ENCODE measurements at places on chromosomes 5 and 9. TPM values are rescaled to one million over a fixed set of nuclear protein-coding genes. Genes with fewer than 3 reads are reported as not detected.
A peak's percentile ranks its signal among the peaks of the same experiment; 100 is the strongest.

GRCh38 chr5:167881041-167881440 is 410.4 kb upstream of the WWC1 start:
- DNase-seq = no peak

DNA sequence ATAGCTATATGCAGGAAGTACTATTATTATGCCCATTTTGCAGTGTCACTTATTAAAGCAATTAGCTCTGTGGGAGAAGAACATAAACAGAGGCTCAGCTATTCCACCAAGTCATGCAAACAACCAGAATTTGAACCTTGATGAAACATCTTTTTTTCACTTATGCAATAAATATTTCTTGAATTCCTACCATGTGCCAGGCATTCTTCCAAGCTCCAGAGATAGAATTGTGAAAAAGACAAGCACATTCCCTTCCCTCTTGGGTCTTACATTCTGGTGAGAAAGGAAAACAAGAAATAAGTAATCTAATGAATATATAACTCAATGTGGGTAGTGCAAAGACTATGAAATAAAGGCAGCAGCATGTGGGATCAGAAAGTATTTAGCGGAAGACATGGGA is 32.1 kb upstream of the ADRB2 start:
- no peak for DNase-seq

GRCh38 chr5:39076757-39077728 is 2.8 kb upstream of the RICTOR start:
- no peak for DNase-seq

- DNase-seq = no peak
Observed at GRCh38 chr9:120650352-120650751, 63.9 kb downstream of the MEGF9 start.

DNA sequence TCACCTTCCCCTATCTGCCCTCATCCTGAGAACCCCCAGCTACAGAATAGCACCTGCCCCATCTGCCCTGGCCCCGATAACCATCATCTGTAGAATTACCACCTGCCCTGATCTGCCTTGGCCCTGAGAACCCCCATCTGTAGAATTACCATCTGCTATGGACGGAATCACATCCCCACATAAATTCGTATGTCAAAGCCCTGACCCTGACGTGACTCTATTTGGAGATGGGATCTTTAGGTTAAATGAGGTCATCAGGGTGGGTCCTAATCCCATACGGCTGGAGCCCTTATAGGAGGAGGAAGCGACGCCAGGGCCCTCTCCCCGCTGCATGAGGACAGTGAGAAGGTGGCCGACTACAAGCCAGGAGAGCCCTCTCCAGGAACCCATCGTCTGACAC is 32.6 kb downstream of the SARDH start:
- no peak for DNase-seq

Gene FAM153A
- 0.75 TPM for polyA plus RNA-seq

DNA sequence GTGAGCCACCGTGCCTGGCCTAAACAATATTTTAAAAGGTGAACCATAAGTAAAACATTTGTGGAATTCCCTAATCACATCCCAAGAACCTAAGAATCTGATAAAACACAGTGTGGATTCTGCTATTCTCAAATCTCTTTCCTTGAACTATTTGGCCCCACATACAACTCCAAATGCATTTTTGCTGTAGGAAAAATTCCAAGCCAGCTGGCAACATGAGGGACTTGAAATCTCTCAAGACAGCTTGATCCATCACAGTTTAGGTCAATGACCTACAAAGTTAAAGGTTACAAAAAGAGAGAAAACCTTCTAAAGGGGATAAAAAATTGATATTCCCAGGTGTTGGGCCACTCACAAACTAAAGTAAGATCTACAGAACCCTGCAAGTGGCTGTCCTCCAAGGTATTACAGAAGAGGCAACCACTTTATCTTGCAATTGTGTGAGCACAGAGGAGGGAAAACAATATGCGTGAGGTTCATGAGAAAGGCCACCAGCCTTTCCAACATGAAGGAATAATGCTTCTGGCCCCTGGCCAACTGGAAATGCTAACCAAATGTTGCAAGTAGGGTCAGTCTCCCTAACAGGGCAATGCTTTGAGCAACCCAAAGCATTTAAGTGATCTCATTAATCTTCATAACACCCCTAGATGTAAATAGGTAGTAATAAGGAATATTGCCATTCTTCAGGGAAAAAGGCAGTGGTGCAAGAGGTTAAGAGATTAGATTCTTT is 221.4 kb downstream of the SEMA5A start:
- DNase-seq = no peak

DNA sequence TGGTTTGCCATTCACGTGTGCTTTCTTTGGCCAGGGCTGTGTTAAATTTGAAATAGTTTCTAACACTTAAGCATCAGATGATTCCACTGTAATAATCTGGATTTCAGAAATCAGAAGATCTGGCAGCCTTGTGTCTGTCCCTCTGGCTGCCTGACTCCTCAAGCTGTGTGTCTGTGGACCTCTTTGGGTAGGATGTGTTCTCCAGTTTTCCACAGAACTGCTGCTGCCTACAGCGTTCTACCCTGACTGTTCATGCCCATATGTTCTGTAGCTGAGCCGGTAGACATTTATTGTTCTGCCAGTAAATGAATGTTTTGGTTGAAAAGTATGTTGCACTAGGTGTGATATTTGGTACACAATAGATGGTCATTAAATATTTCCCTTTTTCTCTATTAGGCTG is 81.3 kb downstream of the SH3GL2 start:
- DNase-seq = no peak

- no peak for DNase-seq
Observed at GRCh38 chr5:170570476-170570875, 66.7 kb downstream of the KCNIP1 start.

Gene PCDHGC3
- polyA plus RNA-seq = 99.2 TPM

DNA sequence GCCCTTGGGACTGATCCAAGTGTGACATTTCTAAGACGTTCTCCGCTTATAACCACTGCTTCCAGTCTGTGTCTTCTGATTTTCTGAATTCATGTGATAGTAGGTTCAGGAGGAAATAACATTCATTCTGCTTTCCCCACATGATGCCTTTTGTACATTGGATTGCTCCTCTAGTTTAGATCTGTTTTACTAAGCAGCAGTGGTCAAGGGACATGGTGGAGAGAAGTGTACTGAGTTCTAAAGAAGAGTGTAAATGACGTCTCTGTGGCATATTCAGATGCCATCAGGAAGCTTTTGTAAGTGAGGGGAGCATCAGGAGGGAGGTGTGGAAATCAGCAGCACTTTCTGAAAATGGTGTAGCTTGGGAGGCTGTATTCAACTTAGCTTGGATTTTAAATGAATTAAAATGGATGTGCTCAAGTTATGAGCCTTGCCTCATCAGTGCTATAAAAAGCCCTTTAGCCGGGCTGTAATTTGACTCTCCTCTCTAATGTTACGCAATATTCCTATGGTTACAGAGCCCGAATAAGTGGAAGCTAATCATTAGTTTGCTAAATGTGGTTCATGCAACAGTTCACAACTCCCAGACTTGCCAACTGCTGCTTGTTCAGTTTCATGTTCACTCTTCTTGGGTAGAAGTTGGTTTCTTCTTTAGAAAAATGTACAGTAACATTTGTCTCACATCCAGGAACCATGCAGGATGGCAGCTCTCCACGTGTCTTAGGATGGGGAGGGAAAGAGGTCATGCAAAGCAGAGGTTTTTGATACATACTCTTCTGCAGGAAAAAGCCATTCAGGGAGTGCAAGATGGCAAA is 281.3 kb downstream of the ARHGAP26 start:
- peak; percentile 68 for DNase-seq

- DNase-seq = no peak
Observed at GRCh38 chr5:40678026-40678425, 1.7 kb upstream of the PTGER4 start.

DNA sequence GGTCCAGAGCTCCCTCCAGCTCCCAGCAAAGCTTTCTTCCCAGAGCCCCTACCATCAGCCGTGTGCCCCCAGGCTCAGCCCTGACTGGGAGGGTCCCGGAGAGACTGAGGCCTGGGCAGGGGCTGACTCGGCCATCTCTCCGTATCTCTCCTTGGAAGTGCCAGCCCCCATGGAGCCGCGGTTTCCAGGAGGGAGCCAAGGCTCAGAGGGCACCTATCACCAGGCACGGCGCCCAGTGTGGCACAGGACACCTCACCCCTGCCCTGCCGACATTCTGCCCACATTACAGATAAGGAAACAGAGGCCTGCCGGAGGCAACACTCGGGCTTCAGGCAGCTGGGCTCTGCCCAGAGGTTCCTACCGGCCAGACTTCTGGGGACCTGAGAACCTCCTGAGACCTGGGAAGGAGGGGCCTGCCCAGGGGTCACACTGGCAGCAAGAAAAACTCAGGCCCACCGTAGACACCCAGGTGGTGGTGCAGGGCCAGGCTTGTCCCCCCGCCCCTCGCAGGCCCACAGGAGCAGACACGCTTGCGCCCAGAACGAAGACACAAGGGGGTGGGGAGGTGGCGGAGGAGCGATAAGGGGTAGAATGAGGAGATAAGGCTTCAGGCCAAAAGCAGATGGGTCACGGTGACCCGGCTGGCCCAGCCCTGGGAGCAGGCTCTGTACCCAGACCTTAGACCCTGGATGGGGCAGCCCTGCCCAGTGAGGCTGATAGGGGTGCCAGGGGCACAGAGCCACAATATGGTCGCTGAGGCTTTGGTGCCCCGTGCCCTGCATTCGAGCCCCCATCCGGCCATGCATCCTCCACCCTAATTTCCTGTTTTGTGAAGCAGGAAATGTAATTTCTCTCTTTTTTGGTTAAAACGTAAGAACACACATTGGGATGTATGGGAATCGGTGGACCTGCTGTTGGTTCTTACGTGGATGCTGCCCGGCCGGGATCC is 11.8 kb downstream of the NR5A1 start:
- no peak for DNase-seq

Gene ZBTB34
- 23.1 TPM for polyA plus RNA-seq

- no peak for DNase-seq
Observed at GRCh38 chr5:97121848-97122247, 20.6 kb downstream of the LIX1 start.

Gene CDX1
- 0.45 TPM for polyA plus RNA-seq

DNA sequence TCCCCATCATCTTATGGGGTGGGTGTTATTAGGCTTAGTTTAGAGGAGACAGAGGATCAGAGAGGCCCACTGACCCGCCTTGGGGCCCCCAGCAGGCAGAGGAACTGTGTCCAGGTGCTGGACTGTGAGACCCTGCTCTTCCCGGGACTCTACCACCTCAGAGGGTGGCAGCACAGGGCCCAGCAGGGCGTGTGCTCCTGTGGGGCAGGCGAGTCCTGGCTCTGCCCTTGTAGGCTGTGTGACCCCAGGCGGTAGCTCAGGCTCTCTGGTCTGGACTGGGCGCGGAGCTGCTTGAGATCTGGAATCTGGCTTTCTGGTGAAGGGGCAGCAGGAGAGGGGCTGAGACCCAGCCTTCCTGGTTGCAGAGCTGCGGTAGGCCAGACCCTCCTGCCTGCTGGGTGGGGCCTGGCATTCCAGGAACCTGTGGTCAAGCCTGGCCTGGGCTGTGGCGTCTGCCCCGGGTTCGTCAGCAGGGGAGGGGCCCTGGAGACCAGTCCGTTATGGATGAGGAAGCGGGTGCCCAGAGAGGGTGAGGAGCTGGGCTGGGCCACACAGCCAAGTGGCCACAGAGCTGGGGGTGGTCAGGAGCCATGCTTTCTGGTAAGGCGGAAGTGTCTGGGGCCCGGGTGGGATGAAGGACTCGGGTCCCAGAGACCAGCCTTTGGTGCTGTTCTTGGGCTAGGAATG is 46.5 kb downstream of the RXRA start:
- no peak for DNase-seq

GRCh38 chr5:134026521-134027287 is 21.9 kb upstream of the VDAC1 start:
- peak; percentile 70 for DNase-seq

Gene SMC2
- 62.6 TPM for polyA plus RNA-seq

DNA sequence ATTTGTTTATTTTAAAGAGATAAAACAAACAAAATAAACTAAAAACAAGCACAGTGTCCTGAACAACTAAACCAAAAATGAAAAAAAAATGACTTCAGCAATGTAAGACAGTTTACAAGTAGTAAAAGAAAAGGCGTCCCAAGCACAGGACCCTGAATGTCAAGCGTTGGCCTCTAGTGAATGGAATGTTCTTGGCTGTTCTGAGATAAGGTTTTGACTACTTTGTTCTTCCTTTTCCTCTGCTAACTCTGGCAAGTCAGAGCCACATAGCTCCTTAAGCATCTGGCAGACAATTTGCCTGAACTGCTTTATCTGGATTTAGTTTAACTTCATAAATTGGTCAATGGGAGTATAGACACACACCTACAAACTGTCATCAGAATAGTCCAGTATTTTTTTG is 655.2 kb downstream of the ANXA1 start:
- no peak for DNase-seq

DNA sequence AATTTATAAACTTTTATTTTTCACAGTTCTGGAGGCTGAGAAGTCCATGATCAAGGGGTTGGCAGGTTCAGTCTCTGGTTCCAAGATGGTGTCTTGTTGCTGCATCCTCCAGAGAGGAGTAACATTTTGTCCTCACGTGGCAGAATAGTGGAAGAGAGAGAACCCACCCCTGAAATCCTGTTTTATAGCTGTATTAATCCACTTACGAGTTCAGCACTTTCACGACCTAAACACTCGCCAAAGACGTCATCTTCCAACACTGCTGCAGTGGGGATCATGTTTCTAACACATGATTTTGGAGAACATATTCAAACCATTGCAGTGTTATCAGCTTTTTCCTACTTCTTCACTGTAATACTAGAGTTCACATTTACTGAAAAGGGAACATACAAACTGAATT is 233.0 kb upstream of the ATP10B start:
- no peak for DNase-seq

- peak; percentile 52 for DNase-seq
Observed at GRCh38 chr9:126301985-126302603, 24.5 kb upstream of the MVB12B start.

DNA sequence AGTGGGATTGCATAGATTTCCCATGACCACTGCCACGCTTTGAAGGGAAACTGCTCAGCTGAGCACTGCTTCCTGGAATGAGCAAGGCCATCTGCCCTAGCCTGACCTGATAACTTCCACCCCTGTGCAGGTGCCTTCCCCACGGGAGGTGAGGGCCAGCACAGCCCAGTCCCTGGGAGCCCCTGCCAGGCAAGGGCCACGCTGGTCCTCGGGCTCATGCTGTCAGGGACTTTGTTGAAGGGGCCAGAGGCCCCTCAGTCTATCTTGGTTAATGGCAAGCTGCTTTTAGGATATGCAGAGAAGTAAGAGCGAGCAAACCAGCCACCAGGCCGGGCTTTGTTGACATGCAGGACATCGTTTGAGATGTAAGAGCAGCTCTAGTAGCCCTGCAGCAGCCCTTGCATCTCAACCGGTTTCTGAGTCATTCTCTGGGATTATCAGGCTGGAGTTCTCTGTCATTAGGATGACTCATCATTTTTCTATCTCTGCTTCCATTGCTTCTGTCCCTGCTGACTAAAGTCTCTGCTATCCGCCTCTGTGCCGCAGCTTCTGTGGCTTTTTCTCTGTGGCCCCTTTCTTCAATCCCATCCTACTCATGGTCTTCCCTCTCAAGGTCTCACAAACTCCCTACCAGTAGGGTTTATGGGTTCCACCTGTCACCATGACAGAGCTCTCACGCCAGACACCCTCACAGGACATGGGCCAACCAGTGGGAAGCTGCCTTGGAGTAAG is 30.6 kb upstream of the IQGAP2 start:
- DNase-seq = no peak

Data from left kidney (tissue), 8 donors.